ENCODE measurements at places on chromosomes 13 and 19.
A peak's percentile ranks its signal among the peaks of the same experiment; 100 is the strongest.

DNA sequence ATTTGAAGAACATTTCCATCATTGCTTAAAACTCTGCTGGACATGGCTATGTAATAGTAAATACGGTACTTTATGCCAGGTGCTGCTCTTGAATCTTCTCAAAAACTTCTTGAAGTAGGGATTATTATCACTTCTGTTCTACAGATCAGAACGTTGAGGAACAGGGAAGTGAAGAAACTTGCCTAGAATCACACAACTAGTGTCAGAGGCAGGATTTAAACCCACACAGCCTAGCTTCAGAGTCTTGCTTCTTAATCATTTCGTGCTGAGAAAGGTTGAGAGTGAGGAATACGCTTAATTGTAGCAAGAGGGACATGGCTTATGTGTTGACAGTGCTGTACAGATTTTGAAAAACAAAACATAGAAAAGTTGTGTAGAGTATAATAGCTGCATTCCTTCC lies 13.5 kb downstream of the TM9SF2 start:
- no peak for DNase-seq

- DNase-seq, result no peak
Observed at GRCh38 chr13:80906860-80907259, 565.9 kb upstream of the SPRY2 start.

GRCh38 chr19:51371186-51371690 lies 1.2 kb downstream of the NKG7 start:
- DNase-seq, result no peak

GRCh38 chr19:21463449-21464105 lies 41.8 kb upstream of the ZNF429 start:
- DNase-seq, result no peak

DNA sequence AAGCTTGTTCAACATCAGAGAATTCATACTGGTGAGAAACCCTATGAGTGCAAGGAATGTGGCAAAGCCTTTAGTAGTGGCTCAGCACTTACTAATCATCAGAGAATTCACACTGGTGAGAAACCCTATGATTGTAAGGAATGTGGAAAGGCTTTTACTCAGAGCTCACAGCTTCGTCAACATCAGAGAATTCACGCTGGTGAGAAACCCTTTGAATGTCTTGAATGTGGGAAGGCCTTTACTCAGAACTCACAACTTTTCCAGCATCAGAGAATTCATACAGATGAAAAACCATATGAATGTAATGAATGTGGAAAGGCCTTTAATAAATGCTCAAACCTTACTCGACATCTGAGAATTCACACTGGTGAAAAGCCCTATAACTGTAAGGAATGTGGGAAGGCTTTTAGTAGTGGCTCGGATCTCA lies 25.2 kb downstream of the ZNF383 start:
- no peak for DNase-seq

GRCh38 chr13:35923347-35923746 lies 207.8 kb downstream of the DCLK1 start:
- peak; percentile 55 for DNase-seq

DNA sequence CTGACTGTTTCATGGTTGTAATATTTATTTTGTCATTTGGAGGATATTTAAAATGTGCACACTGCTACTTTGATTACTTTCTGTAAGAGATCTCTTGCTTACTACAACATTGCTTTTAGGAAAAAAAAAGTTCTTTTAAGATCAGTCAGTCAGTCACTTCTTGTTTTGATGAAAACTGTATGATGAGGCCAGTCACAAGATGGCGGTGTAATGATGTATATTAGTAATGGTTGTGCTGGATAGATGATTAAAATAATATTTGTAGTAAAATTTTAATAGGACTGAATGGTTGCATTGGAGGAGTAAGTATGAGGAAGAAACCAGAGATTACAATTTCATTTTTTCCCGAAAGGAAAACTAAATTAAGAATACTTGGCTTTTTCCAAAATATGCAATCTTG lies 2411.1 kb downstream of the PCDH9 start:
- DNase-seq, result no peak
